ENCODE measurements at places on chromosomes 12 and 14. TPM values are rescaled to one million over a fixed set of nuclear protein-coding genes. Genes with fewer than 3 reads are reported as not detected.
A peak's percentile ranks its signal among the peaks of the same experiment; 100 is the strongest.

The NAV3 gene
- 0.34 TPM for polyA plus RNA-seq

The RBP5 gene
- polyA plus RNA-seq: 609 TPM

The PMCH gene
- not detected for polyA plus RNA-seq

The CD163 gene
- 22.8 TPM for polyA plus RNA-seq

The IL26 gene
- not detected for polyA plus RNA-seq

The SNAPC1 gene
- polyA plus RNA-seq: 4.4 TPM

The LBHD2 gene
- polyA plus RNA-seq: 0.82 TPM

The FOXM1 gene
- polyA plus RNA-seq: 1.3 TPM

DNA sequence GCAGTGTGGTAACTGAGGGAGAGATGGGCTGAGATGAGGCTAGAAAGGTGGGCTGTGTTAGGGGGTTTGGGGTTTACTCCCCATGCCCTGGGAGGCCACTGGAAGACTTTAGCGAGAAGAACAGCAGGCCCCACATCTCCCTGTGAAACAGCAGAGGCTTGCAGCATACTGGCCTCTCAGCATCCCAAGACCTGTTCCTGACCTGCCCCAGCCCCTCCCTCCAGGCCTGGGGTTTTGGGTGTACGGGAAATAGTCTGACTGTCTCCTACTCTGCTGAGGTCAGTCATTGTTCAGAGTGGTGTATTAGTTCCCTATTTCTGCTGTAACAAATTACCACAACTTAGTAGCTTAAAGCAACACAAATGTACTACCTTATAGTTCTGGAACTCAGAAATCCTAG lies 103.5 kb upstream of the HIF1A start:
- DNase-seq: no peak

DNA sequence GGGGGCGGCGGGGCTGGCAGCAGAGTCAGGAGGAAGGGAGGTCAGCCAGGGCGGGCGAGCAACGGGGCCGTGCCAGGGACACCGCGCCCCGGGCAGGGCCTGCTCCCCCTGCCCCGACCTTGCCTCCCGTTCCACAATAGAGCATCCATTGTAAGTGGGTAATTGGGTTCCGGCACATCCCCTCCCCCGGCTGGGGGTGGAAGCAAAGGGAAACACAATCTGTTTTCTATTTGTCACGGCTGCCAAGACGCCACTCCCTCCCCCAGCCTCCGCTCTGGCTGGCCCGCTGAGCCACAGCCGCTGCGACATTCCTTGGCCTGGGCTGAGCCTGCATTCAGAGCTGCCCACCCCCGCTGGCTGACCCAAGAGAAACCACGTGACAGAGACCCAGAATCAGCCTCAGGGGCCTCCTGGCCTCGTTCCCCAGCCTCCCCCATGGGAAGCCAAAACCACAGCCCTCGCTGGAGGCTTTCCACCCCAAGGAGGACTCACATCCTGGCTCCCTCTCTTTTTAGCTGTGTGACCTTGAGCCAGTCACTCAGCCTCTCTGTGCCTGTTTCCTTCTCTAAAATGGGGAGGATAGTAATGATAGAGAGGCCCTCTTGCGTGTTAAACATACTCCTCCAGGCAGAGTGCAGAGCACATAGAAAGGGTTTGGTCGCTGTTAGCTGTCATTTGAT lies 117.6 kb downstream of the SCARB1 start:
- DNase-seq: peak; percentile 97

DNA sequence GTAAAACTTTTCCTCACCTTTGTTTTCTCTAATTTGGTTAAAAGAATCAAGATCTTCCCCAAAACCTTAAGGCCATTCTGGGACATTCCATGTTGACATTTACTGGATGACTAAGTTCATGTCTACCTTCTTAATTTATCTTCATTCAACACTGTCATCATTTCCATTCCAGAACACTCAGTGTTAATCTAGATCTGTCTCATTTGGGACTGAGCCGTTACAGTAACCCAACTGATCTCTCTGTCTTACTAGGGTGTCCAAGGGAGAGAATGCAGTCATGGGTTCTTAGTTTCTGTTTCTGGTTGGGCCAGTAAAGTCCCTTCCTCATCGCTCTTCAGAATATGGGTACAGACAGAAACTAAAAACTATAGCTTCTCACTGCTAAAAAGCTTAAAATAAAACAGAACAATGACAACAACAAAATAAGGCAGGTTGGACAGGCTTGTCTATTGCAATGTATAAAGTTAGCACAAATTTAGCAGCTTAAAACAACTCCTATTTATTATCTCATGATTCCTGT lies 144.8 kb downstream of the ASCL1 start:
- DNase-seq: no peak

DNA sequence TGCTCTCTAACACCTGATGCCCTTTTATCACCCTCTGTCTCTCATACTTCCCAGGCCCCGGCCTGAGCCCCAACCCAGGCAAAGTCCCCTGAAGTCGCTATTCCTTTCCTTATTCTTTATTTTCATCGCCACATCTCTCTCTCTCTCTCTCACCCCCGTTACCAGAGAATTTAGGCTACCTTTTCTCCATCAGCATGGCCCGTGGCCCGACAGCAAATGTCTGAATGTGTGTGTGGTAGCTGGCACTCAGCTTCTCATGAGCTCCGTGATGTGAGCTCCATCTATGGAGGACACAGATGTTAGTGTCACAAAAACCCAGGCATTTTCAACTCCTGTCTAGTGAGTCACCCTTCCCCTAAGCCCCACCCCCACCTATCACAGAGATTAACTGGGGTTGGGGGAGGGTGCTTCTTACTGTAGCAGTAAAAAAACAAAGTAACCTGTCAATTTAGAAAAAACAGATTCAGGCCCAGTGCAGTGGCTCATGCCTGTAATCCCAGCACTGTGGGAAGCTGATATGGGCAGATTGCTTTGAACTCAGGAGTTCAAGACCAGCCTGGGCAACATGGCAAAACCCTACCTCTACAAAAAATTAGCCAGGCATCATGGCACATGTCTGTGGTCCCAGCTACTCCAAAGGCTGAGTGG lies 53.8 kb downstream of the VCPKMT start:
- DNase-seq: peak; percentile 80

- DNase-seq: no peak
These were observed 82.3 kb upstream of the BCL11B start for GRCh38 chr14:99354166-99354875.

GRCh38 chr14:96673706-96674105 lies 123.5 kb upstream of the VRK1 start:
- no peak for DNase-seq

GRCh38 chr12:48765753-48766162 lies 23.1 kb downstream of the ADCY6 start:
- peak; percentile 44 for DNase-seq

DNA sequence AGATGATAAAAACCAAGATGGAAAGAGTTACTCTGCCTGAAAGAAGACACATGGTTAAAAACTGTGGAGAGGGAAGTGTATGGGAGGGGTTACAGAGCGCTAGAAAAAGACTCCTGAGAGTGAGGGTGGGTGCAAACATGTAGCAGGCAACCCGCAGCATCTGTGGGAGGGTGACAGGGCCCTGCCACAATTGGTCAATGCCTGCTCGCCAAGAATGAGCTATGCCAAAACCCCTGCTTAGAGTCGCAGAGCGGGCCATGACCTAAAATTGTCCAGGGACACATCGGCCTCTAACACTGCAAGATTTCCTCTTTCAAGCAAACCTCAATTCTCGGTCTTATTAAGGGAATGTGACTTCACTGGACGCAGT lies 700 bp downstream of the PRKAG1 start:
- DNase-seq: no peak

GRCh38 chr14:89794096-89794495 lies 160.4 kb downstream of the EFCAB11 start:
- no peak for DNase-seq

DNA sequence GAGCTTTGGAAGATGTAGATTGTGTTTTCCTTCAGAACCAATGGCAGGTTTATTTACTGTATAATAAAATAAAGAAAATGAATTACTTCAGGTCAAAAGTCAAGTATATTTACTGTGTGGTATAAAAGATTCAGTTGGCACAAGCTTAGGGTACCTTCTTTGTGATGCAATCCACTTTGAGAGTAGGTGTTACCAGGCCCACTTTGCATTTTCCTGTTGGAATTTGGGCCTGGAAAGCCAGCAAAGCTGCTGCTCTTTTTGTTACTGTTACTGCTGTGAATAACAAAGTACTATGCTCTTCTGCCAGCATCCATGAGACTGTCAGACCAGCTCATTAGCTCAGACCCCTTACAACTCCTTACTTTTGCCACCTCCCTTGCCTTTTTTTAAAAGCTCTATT lies 649.0 kb upstream of the SEL1L start:
- DNase-seq: no peak

- no peak for DNase-seq
These were observed 195.9 kb upstream of the PLEKHG7 start for GRCh38 chr12:92506891-92507290.

GRCh38 chr12:92563819-92564218 lies 139.0 kb upstream of the PLEKHG7 start:
- no peak for DNase-seq

GRCh38 chr12:29737644-29738043 lies 46.1 kb downstream of the TMTC1 start:
- DNase-seq: no peak

GRCh38 chr12:50887191-50887590 lies 44.5 kb downstream of the TMPRSS12 start:
- DNase-seq: no peak

GRCh38 chr14:69428289-69428998 lies 30.0 kb downstream of the SLC39A9 start:
- DNase-seq: no peak

DNA sequence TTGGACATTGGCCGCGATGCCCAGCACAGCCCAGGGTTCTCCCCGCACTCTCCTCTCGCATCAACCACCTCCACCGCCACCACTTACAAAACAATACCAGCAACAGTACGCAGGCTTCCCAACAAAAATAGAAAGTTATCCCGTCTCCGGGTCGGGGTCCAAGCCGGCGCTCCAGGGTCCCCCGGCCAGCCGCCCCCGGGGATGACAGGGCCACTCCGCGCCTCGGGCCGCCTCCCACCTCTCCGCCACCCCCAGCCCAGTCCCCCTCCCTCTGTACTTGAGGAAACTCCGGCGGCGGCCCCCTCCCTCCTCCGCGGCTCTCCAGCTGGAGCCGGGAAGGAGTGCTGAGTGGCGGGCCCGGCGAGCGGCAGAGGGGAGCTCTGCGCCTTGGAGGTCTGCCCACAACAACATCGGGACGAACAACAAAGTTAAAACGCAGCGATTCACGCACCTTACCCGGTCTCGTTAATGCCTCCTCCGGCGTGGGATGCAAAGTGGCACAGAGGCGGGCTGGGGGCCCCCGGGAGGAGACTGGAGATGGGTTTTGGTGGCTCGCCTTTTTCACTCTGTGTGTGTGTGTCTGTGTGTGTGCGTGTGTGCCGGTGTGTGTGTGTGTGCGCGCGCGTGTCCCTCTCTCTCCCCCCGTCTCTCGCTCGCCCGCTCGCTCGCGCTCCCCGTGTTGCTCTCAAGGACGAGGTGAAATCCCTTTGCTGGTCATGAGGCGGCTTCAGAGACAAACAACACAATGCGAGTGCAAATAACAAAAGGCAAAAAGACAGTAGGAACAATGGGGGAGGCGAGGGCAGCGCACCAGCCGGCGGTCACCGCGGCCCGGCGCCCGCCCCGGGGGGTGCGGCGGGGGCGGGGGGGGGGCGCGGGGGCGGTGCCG lies 386.8 kb downstream of the BCAT1 start:
- DNase-seq: peak; percentile 86

GRCh38 chr12:56374726-56375597 lies 12.3 kb upstream of the APOF start:
- DNase-seq: peak; percentile 48

GRCh38 chr14:78005325-78005724 lies 164.8 kb upstream of the NRXN3 start:
- DNase-seq: no peak

DNA sequence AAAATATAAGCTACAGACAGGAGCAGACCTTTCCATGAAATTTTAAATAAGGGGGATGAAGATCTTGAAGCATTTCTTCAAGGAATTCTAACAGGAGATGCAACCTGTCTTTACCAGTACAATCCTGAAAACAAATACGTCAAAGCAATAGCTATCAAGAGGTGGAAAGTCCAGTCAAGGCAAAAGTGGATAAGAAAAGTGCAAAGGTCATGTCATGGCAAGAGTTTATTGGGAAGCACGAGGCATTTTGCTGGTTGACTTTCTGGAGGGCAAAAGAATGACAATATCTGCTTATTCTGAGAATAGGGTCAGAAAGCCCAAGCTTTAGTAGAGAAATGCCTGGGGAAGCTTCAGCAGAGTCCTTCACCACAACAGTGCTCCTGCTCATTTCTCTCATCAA lies 34.3 kb upstream of the PRB4 start:
- no peak for DNase-seq

DNA sequence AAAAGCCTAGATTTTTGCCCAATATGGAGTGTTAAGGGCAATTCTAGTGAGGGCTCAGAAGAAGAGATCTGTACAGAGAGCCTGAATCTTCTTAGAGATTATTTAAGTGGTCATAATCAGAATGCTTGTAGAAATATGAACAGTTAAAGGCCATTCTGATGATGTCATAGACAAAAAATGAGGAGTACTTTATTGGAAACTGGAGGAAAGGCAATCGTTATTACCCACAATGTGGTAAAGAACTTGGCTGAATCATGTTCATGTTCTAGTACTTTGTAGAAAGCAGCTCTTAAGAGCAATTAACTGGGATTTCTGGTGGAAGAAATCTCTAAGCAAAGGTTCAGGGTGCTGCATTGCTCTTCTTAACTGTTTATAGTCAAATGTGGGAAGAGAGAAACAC lies 36.4 kb upstream of the SYT10 start:
- no peak for DNase-seq

GRCh38 chr14:63713058-63713457 lies 14.8 kb downstream of the SGPP1 start:
- DNase-seq: no peak

DNA sequence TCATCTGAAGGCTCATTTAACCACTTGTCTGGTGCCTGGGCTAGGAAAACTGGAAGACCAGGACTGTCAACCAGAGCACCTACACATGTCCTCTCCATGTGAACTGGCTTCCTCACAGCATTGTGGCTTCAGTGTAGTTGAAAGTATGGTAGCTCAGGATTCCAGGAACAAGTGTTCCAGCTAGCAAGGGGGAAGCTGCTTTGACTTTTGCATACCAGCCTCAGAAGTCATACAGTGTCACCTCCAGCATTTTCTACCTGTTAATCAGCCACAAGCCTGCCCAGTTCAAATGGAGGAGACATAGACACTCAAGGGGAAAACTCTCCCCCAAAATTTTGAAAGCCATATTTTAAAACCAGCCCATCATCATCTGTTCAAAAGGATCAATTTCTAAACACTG lies 212.8 kb upstream of the CAND1 start:
- DNase-seq: no peak

GRCh38 chr14:89367779-89368120 lies 49.3 kb downstream of the FOXN3 start:
- DNase-seq: no peak

GRCh38 chr12:48779869-48780268 lies 9.0 kb downstream of the ADCY6 start:
- peak; percentile 86 for DNase-seq

DNA sequence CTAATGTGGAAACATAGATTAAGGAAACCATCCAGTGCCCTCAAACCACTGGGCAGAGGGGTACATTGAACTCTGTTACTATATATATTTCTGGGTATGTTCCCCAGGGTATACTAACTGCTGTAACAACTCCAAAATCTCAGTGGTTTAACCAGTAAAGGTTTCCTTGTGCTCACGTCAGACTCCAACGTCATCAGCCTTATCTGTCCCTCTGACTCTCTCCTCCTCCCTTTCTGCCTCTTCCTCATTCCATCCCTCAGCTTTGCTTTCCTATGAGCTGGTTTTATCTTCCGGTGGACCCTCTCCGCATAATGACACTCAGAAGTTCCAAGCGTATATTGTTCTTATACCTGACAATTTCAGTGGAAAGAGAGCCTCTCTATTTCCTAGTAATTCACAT lies 21.2 kb upstream of the SMCO2 start:
- DNase-seq: no peak

All from kidney (tissue), 22 donors.